Immature natural killer cell (primary cell): ENCODE measurements at places on chromosomes 6 and 20.

- no peak for DNase-seq
Measured at GRCh38 chr6:87684895-87685654, 17.0 kb downstream of the AKIRIN2 start.

DNA sequence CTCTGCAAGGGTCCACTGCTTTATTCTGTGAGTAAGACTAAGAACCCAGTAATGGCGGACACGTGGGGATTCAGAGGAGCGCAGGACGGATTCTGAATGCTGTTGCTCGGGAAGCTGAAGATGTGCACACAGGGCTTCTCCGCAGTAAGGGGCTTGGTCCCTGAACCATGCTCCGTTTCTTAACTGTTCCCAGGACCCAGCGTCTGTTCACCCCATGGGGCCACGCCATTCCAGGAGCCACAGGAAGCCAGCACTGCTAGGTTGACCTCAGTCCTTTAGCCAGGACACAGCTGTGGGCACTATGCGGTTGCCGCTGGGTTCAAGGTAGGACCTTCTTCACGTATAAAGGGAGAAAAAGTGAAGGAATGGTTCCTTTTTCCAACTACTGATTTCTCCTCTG is 59.8 kb downstream of the IRF4 start:
- DNase-seq: no peak

DNA sequence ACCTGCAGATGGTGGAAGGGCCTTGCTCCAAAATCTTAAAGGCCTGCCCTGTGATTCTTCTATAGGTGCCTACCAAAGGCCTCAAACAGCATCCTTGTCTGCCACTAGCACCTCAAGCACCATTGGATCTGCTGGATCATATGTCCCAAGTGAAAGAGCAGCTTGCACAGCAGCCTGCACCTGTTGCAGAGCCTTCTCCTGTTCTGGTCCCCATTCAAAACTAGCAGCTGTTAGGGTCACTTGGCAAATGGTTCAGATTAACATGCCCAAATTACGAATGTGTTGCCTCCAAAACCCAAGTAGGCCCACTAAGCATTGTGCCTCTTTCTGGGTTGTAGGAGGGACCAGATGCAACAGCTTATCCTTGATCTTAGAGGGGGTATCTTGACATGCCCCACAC is 99.6 kb upstream of the F13A1 start:
- no peak for DNase-seq

DNA sequence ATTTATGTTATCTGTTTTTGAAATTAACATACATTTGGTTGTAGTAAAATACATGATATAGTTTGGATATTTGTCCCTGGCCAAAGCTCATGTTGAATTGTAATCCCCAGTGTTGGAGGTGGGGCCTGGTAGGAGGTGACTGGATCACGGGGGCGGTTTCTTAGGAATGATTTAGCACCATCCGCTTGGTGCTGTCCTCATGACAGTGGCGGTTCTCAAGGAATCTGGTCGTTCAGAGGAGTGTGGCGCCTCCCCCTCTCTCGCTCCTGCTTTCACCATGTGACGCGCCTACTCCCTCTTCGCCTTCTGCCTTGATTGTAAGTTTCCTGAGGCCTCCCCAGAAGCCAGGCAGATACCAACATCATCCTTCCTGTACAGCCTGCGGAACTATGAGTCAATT is 29.0 kb downstream of the CTCFL start:
- DNase-seq: no peak

- DNase-seq: no peak
Measured at GRCh38 chr6:29502597-29502996, 14.8 kb upstream of the MAS1L start.

DNA sequence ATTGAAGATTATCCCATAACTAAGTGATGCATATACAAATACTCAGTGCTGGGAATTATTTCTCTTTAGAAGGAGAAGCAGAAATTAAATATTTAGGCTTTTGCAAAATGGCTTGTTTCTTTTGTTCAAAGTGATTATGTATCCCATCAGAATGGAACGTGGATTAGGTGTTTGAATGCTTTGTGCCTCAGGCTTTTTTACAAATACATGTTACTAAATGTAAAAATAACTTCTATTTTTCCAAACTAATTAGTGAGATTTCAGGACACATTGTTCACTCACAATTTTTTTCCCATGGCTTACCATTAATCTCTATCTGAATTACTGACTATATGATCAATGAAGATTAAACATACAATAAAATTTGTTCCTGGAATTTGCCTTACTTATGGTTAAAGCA is 925.9 kb upstream of the CITED2 start:
- no peak for DNase-seq

GRCh38 chr6:126807876-126808275 is 310.6 kb upstream of the RSPO3 start:
- no peak for DNase-seq

DNA sequence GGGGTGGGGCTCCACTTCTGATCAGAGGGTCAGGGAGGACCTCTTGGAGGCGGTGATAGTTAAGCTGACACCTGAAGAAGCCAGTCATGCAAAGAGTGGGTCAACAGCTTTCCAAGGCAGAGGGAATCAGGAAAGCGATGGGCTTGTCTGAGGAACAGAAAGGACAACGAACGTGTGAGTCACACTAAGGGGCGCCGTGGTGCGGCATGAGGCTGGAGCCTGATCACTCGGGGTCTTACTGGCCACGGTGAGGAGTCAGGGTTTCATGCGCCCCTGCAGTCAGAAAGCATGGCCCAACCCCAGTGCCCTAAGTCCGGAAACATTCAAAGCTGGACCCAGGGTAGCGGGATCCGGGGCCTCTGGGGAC is 50.6 kb upstream of the SLC32A1 start:
- DNase-seq: peak; percentile 22

- no peak for DNase-seq
Measured at GRCh38 chr20:11919581-11919980, 1.9 kb downstream of the BTBD3 start.

DNA sequence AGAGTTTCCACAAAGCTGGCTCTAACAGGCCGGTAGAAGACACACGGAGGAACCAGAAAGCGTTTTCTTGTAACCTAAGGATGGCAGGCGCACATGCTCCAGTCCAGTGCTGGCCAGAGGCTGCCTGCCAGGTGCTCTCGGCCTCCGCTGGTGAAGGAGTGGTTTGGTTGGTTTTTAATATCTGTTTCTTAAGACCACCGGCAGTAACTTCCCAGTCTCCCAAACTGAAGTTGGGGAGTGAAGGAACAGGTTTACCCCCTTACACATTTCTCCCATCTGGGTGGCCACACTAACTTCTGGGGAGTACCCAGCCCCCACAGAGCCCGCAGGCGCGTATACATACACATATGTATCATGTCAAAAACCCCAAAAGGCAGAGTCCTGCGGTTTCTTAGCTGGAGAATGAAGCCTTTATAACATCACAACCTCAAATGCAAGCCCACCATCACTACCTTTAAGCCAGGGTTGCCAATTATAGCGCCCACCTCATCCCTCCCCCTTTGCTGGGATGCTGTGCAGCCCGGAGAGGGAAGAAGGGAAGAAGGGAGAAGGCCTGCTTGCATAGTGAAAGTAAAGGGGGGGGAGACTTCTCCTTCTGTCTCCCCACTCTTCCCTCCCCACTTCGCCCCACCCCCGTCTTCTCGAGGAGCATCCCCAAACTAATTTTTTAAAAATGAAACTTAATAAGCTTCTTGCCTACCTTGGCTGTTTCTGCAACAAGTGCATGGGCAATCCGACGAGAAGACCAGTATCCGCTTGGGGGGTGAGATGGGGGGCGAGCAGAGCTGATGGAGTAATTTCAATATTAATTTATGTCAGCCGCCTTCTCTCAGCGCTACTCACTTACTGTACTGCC is 1.0 kb downstream of the TRERF1 start:
- peak; percentile 19 for DNase-seq

- DNase-seq: peak; percentile 22
Measured at GRCh38 chr6:131694832-131695426, 6.3 kb downstream of the OR2A4 start.

GRCh38 chr20:63457737-63458136 is 14.7 kb downstream of the KCNQ2 start:
- DNase-seq: no peak

DNA sequence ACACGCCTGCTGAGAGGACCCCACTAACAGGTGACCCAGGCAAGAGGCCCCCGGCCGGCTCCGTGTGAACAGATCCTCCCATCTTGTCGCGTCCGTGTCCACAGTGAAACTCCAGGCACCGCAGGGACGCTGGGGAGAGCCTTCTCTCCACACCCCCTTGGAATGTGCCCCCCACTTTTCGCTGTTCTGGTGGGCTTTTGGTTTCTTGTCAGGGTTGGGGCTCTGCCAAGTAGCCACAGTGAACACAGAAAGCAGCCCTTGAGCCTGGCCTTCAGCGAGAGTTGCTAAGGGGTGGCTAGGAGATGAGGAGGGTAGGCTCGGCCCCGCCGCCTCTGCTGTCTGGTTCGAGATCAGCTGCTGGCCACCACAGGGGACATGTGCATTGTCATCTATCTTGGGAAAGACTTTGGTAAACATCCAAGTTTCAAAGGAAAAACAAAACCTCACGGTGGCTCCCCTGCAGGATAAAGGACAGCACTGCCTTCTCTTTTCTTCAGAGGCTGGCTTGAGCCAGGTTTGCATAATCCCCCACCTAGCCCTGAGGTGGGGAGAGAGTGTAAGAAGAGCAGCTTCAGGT is 22.7 kb downstream of the SYNDIG1 start:
- DNase-seq: no peak

- no peak for DNase-seq
Measured at GRCh38 chr6:10591422-10592160, 70.4 kb downstream of the GCNT2 start.
